ENCODE measurements at places on chromosomes 16 and 17.

- no peak for DNase-seq
Measured at GRCh38 chr16:50530277-50531236, 17.6 kb upstream of the NKD1 start.

DNA sequence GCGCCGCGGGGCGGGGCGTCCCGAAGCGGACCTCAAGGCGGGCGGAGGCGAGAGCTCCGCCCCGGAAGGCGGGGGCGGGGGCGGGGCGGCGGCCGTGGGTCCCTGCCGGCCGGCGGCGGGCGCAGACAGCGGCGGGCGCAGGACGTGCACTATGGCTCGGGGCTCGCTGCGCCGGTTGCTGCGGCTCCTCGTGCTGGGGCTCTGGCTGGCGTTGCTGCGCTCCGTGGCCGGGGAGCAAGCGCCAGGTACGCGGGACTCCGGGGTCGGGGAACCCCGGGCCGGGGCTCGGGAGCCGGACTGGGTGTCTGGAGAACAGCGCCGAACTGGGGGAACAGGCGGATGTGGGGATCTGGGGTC is at the start of gene TNFRSF12A:
Gene TNFRSF12A, plus strand, starts transcription at position 122 of the 357 bp plus-strand sequence. Its CDS starts 30 bp downstream, at position 152.
- peak; percentile 46 for DNase-seq

DNA sequence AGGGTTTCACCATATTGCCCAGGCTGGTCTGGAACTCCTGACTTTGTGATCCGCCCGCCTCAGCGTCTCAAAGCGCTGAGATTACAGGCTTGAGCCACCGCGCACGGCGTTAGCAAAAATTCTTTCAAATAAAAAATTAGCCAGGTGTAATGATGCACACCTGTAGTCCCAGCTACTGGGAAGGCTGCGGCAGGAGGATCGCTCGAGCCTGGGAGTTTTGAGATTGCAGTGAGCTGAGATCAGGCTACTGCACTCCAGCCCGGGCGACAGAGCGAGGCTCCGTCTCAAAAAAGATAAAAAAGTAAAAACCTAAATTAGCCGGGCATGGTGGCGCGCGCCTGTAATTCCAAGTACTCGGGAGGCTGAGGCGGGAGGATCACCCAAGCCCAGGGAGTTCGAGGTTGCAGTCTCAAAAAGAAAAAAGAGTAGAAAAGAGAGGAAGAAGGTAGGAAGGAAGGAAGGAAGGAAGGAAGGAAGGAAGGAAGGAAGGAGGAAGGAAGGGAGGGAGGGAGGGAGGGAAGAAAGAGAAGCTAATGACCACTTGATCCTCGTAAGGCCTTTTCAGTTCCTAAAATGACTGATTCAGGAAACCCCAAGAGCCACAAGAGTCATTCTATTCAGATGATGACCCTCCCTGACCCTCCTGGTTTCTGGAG is 59.2 kb downstream of the SRL start:
- no peak for DNase-seq

DNA sequence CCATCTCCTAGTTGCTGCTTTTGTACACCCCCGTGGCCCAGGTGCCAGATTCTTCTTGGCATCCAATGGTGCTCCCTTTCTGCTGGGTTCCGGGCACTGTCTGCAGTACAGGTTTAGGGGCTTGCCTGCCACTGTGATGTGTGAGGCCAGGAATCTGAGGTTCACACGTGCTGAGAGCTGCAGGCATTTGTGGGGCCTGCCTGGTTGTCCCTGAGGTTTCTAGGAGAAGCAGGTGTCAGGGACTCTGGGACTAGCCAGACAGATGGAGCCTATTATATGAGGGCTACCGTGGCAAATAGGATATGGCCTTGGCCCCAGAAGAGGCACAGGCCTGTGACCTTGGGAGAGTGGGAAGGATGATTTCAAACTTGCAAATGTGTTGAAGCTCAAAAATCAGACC is 29.3 kb downstream of the NDEL1 start:
- DNase-seq = no peak

- DNase-seq = no peak
Measured at GRCh38 chr16:46949241-46949892, 24.1 kb downstream of the DNAJA2 start.

- DNase-seq = no peak
Measured at GRCh38 chr16:4412159-4412558, 4.2 kb downstream of the CORO7 start.

- DNase-seq = peak; percentile 63
Measured at GRCh38 chr17:77376795-77377709, 236.3 kb downstream of the SEC14L1 start.

DNA sequence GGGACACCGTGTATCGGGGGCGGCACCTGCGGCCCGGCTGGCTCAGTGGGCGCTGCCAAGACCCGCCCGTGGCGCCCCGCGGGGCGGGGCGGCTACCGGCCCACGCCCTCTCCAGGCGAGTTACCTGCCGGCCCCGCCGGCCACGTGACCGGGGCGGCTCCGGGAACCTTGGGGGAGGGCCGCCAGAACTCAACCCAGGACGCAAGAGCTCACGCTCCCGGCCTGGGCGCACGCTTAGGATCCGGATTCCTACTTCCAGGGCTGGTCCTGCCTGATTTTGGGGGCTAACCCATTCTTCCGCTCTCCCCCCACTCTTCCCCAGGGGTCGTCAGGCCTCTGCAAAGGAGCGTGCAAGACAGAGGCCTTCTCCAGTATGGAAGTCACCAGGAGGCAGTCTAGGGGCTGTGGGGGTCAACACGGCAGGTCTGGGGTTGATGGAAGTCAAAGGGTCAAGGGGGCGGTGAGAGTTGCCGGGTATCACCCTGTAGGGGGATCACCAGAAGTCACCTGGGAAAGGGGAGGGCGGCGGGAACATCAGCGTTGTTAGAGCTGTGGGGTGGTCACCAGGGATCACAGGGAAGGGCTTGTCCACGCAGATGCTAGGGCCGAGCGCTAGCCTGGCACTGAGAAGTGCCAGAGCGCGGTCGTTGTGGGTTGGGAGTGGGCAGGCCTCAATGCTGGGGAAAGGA is 354 bp upstream of the ESRP2 start:
- DNase-seq = no peak

GRCh38 chr17:2903193-2903974 is 107.1 kb downstream of the RAP1GAP2 start:
- DNase-seq = no peak

DNA sequence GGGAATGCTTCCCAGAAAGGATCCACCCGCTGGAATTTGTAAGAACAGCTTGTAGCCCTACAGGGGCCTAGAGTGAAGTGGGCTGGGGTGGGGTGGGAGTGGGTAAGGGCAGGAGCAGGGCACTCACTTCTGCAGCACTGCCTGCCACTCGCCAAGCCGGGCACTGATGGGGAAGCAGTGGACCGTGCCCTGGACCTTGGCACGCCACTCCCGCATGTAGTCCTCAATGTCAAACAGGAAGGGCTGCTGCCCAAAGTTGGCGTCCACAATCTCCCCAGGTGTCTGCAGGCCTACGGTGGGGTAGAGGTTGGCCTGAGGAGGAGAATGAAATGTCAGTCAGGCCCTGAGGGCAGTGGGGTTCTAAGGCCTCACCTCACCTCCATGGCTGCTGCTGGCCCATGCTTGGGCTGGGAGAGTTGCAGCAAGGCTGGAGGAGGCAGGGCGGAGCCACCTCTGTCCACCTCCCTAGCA is 15.7 kb upstream of the GFOD2 start:
- no peak for DNase-seq
